ENCODE measurements at places on chromosomes 6 and 20.

GRCh38 chr6:145352382-145353080 lies 382.8 kb downstream of the EPM2A start:
- DNase-seq: no peak

DNA sequence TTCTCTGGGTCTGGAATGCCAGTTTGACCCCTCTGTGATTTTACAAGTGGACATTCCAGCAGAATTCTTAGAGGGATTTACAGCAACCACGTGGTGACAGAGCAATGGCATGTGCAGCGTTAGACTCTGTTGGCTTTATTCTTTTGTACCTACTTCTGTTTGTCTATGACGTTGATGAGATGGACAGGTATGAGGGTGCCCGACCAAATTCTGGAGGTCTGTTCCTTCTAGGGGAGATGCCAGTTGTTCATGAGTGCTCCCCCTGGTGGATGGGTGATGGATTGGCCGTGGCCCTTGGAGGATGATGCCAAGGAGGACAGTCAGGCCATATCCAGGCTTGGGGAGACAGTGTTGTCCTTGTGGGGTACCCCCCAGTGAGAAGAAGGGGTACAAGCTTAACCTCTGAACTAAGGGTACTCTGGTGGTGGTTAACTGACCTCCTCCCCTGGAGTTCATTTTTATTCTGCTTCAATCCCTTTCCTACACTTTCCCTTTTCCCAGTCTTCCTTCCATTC lies 198.6 kb downstream of the DTNBP1 start:
- peak; percentile 12 for DNase-seq

DNA sequence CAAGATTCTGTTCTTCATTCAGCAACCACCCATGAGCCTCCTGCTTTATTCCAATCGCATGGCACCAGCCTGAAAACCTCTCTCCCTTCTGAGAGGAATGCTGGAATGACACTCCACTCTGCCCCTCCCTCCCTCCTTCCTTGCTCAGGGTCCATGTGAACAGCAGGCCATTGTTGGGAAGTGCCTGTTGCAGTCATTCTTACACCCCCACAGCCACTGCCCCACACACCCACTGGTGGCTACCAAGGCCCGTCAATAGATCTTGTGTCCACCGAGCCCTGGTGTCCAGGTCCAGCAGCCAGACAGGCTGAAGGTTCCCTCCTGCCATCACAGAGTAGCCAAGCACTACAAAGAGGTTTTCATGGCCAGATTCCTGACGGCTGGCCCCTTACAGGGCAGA lies 6.5 kb downstream of the PDRG1 start:
- DNase-seq: no peak

- DNase-seq: no peak
Observed at GRCh38 chr6:10355115-10355702, 59.7 kb downstream of the TFAP2A start.

- DNase-seq: peak; percentile 29
Observed at GRCh38 chr6:128532827-128533226, 12.4 kb upstream of the PTPRK start.

- no peak for DNase-seq
Observed at GRCh38 chr6:125906158-125906998, 50.2 kb upstream of the HINT3 start.

DNA sequence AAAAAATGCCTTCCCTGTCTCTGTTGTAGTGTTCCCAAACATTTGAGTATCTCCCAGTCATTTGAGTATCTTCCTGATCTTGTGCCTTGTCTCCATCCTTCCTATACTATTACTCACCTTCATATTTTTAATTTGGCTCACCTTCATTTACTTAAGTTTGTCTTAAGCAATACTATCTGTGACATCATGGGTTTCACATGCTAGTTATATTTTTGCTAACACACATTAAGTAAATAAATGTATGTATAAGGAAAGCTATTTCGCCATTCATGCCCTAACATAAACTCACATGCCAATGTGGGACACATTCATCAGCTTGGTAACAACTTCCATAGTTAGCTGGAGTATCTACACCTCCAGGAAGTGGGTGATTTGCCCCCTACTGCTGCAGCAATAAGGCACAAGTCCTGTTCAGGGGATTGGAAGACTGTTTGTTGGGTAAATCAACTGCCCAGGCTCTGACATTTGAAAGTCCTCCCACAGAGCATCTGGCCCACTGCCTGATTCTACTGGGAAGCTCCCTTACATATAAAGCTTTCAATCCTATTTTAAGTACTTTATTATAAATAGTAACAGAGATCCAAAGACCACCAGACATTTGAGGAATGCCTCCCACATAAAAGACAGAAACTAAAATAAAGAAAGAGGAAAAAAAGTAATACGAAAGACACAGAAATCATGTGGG lies 132.3 kb downstream of the ISM1 start:
- no peak for DNase-seq

DNA sequence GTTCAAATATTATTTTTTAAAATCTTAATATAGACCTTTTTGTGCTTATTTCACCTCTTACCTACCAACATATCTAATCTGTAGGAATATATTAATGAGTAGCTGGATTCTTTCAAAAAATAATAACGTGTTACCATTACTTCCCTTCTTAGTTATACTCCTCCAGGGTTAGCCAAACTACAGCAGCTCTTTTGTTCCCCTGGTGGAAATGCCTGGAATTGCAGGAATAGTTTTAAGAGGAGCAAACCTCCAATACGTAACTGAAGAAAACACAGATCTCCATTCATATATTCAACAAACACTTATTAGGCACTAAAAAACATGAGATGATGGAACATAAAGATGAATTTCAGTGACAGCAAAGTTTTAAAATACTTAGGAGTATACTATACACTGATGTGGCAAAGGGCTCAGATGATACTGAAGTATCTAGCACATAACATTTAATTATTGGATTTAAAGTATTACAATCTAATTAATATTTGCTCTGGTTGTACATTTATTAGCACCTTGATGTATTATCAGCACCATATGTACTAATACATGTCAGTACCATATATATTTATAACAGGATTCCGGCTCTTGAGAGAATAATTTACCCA lies 78.3 kb downstream of the TBX18 start:
- DNase-seq: peak; percentile 37

DNA sequence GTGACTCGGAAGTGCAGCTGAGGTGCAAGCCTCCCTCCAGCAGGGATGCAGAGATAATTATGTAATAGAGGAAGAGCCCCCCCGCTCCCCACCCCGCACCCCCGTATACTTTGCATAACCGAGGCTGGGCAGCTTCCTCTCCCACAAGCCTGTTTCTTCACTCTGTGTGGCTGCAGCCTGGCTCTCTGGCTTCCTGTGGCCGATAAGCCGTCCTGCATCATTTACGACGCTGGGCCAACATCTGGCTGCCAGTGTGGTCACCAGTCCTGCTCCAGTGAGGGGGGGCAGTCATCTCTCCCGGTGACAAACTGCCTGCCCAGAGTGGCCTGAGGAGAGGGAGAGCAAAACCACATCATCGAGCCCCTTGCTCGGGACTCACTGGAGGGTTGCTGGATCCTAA lies 59.2 kb downstream of the RBM38 start:
- no peak for DNase-seq

DNA sequence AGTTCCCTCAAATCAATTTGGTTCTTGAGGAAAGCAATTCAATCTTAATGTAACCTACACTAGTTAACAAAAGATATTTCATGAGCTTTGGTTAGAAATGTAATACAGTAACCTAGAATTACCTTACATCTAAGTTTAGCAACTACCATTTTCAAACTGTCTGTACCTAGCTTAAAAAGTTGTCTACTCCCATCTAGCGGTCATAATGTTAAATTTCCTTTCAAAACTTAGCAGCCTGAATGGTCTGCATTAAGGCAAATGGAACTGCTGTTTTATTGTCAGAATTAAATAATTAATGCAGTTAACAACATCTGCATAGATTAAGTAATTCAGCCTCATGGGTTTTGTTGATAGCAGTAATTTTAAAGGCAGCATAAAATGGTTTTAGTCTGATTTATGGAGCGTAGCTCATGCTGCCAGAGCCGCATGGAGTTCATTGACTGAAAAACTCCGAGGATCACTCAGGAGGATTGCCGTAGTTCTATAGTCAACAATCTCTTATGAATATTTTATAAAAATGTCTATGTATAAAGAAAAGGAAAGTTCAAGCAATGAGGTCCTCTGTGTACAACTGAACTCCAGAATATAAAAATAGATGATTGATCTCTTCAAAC lies 485.4 kb upstream of the MANEA start:
- DNase-seq: peak; percentile 83
